ENCODE measurements at places on chromosomes 6 and 20. TPM values are rescaled to one million over a fixed set of nuclear protein-coding genes. Genes with fewer than 3 reads are reported as not detected.

C6orf132 gene
- not detected for polyA plus RNA-seq

SS18L1 gene
- polyA plus RNA-seq: 1.2 TPM

FAM8A1 gene
- polyA plus RNA-seq: 1.5 TPM

RAET1L gene
- polyA plus RNA-seq: not detected

TRAM2 gene
- polyA plus RNA-seq: 2.6 TPM

MTFR2 gene
- polyA plus RNA-seq: 0.52 TPM

MEP1A gene
- polyA plus RNA-seq: not detected

NUDT3 gene
- polyA plus RNA-seq: 13.7 TPM

SLC4A11 gene
- not detected for polyA plus RNA-seq

EBF4 gene
- not detected for polyA plus RNA-seq

SLC17A9 gene
- 3.1 TPM for polyA plus RNA-seq
